ENCODE measurements at places on chromosomes 1 and 21.

GRCh38 chr1:185409345-185409744, 92.3 kb upstream of the IVNS1ABP start:
- no peak overlapping the region for H3K4me3 ChIP-seq
- no peaks in the 10 kb centered on the region for H3K27me3 ChIP-seq
- DNase-seq = no peak
- no peaks in the 10 kb centered on the region for H3K36me3 ChIP-seq
- H3K27ac ChIP-seq = no peak overlapping the region

GRCh38 chr1:237705462-237705861, 185.3 kb downstream of the ZP4 start:
- H3K27ac ChIP-seq = no peak overlapping the region
- H3K4me1 ChIP-seq = no peaks in the 10 kb centered on the region
- no peaks in the 10 kb centered on the region for H3K36me3 ChIP-seq
- no peak for DNase-seq
- no peak overlapping the region for H3K4me3 ChIP-seq

- no peaks in the 10 kb centered on the region for H3K4me1 ChIP-seq
- no peaks in the 10 kb centered on the region for H3K27me3 ChIP-seq
- no peak for DNase-seq
- H3K4me3 ChIP-seq = no peak overlapping the region
- H3K27ac ChIP-seq = no peak overlapping the region
These were observed 29.6 kb upstream of the AGL start for GRCh38 chr1:99820546-99820945.

DNA sequence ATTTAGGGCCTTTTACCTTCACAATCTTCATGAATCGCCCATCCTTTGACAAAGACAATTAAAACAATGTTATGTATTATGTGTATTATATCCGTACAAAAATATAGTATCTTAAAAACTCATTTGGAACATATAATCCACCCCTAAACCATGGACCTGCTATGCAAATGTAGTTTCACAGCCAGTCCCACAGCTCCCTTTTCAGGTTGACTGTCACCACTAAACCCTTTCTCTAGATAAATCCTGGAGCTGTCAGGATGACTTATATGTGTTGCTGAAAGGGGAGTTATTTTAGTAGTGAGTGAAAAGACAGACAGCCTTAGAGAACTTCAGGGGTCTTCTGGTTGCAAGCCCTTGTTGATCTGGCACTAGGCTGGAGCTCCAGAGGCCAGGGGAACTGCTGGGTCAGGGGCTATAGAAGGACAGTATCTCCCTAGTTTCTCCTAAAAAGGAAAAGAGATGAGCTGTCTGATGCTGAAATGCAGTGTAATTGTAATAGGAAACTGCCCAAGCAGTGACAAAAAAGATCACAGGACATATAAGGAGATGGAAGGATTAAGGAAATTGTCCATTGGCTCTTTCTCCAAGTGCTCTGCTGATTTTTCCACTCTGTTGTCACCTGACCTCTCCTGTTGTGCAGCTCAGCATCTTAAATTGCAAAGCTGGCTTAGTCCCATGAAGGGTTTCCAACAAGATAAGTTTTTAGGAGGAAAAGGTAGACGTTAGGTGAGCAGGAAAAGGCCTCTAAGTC, 127.7 kb downstream of the S1PR1 start:
- H3K27me3 ChIP-seq = no peaks in the 10 kb centered on the region
- DNase-seq = no peak
- no peaks in the 10 kb centered on the region for H3K36me3 ChIP-seq
- no peak overlapping the region for H3K27ac ChIP-seq

DNA sequence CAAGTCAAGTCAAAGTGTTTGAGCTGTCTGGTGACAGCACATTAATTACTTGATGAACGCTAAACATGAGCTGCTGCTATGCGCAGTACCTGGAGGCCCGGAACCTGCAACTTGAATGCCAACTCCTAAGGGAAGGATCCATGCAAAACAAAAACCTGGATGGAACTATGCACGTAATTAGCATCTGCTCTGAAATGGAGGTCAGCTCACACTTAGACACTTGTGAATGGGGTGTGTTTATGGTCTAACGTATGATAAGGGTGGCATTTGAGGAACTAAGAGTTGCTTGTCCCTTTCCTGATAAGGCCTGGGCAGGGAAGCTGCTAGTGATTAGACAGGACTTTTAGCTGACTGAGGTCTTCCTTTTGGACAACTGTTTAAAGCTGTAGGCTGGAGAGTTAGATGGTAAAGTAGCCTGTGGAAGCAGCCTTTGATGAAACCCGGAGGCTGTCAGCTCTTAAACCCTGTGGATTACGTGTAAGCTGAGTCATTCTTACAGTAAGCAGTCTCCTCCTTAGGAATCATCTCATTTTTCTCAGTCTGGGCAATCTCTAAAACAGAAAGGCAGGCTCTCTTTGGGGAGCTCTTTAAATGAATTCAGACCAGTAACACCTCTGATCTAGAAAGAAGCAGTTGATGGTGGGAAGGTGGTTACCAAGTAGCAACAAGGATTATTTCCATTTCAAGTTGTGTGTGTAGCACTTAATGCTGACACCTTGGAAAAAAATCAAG, 6.8 kb downstream of the TENT5C start:
- DNase-seq = no peak
- H3K27ac ChIP-seq = peak overlapping the region; percentile 49
- peaks cover 58% of the 10 kb centered on the region for H3K4me1 ChIP-seq
- H3K36me3 ChIP-seq = no peaks in the 10 kb centered on the region

GRCh38 chr1:9019896-9020295, 6.3 kb downstream of the SLC2A7 start:
- H3K27me3 ChIP-seq = no peaks in the 10 kb centered on the region
- no peaks in the 10 kb centered on the region for H3K36me3 ChIP-seq
- H3K27ac ChIP-seq = no peak overlapping the region

DNA sequence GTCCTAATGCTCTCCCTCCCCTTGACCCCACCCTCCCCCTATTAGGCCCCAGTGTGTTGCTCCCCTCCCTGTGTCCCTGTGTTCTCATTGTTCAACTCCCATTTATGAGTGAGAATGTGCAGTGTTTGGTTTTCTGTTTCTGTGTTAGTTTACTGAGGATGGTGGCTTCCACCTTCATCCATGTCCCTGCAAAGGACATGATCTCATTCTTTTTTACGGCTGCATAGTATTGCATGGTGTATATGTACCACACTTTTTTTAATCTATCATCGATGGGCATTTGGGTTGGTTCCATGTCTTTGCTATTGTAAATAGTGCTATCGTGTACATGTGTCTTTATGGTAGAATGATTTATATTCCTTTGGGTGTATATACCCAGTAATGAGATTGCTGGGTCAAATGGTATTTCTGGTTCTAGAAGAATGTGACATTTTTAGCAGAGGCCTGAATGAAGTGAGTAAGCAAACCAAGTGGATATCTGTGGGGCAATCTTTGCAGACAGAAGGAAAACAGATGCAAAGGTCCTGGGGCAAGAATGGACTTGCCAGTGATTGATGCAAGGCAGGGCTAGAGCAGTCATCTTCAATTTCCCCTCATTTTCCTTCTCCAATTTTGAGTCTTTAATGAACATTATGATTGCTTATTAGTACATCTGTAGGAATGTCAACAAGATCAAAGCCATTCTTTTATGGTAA, 50.2 kb downstream of the UBE4B start:
- no peak for DNase-seq
- no peaks in the 10 kb centered on the region for H3K27me3 ChIP-seq
- no peak overlapping the region for H3K27ac ChIP-seq
- no peaks in the 10 kb centered on the region for H3K36me3 ChIP-seq
- peaks cover 8% of the 10 kb centered on the region for H3K4me1 ChIP-seq

- no peaks in the 10 kb centered on the region for H3K27me3 ChIP-seq
- no peaks in the 10 kb centered on the region for H3K4me1 ChIP-seq
- no peak overlapping the region for H3K4me3 ChIP-seq
- no peak overlapping the region for H3K27ac ChIP-seq
These were observed 21.0 kb upstream of the IFFO2 start for GRCh38 chr1:18977428-18977827.

DNA sequence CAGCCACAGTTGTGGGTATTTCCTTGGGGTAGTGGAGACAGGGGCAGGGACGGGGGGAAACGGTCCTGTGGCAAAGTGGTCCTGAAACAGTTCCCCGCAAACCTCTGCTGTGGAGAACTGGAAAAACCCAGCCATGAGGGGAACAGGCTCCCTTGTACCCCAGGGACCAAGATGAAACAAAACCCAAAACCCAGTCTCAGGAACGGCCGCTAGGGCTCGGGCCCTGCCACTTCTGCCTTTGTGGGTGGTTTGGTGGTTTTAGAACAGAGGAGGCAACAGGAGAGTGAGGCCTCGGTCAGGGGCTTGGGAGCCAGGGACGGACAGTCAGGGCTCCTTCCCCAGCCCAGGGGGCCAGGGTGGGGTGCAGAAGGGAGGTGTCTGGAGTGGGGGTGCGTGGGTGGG, 24.8 kb upstream of the EDN2 start:
- no peak overlapping the region for H3K27ac ChIP-seq
- no peak overlapping the region for H3K4me3 ChIP-seq
- H3K4me1 ChIP-seq = no peaks in the 10 kb centered on the region
- H3K36me3 ChIP-seq = peaks cover 35% of the 10 kb centered on the region
- no peaks in the 10 kb centered on the region for H3K27me3 ChIP-seq

DNA sequence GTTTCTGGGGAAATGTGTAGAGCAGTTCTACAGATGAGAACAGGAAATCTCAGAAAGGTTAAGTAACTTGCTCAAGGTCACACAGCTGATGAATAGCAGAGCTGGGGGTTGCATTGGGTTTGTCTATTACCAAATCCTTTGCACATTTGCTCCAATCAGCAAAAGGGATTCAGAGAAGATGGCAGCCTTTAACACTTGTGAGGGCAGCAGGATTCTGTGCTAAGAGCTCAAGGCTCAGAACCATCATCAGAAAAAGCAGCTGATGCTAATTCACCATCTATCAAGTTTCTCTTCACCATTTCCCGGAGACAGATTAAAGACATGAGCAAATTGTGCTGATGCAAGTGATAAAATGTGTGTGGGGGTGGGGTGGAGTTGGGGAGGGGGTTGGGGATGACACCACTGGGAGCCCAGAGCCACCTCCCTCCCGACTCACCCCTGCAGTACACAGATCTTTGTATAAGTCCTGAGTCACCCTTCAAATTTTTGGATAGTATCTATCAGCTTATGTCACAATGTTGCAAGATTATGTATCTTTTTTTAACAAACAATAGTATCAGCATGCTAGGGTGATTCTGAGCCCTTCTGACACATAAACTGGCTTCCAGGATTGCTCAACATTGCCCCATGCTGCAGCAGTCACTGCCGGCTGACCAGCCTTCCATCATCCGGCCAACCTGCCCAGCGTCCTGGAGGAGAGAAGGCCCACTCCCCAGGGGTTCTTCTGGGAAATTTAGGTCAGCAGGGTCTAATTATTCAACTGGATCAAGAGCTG, 2.8 kb upstream of the SPSB1 start:
- H3K4me3 ChIP-seq = no peak overlapping the region
- peaks cover 11% of the 10 kb centered on the region for H3K4me1 ChIP-seq
- H3K27me3 ChIP-seq = no peaks in the 10 kb centered on the region
- no peak for DNase-seq
- no peaks in the 10 kb centered on the region for H3K36me3 ChIP-seq
- H3K27ac ChIP-seq = peak overlapping the region; percentile 36

DNA sequence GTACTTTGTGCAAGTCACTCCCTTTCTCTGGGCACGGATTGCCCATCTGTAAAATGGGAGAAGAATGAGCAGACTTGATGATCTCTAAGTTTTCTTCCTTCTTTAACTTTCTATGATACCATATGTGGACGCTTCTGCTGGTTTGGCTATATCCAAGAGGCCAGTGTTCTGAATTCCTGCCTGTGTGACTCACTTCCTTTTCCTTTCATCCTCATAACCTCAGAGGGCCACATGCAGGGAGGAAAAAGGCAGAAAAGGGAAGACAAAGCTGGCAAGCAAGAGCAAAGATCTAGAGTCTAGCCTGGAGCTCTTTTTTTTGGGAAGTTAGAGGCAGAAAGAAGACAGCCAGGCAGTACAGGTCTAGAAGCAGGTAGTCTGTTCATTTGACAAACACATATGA, 151.2 kb downstream of the OMA1 start:
- no peak for DNase-seq
- H3K27ac ChIP-seq = no peak overlapping the region
- H3K36me3 ChIP-seq = no peaks in the 10 kb centered on the region
- H3K4me3 ChIP-seq = no peak overlapping the region
- no peaks in the 10 kb centered on the region for H3K27me3 ChIP-seq

GRCh38 chr1:66925558-66925910, 744 bp downstream of the MIER1 start:
- peaks cover 56% of the 10 kb centered on the region for H3K4me1 ChIP-seq
- no peak for DNase-seq
- H3K4me3 ChIP-seq = peak overlapping the region; percentile 63
- H3K27ac ChIP-seq = peak overlapping the region; percentile 99

DNA sequence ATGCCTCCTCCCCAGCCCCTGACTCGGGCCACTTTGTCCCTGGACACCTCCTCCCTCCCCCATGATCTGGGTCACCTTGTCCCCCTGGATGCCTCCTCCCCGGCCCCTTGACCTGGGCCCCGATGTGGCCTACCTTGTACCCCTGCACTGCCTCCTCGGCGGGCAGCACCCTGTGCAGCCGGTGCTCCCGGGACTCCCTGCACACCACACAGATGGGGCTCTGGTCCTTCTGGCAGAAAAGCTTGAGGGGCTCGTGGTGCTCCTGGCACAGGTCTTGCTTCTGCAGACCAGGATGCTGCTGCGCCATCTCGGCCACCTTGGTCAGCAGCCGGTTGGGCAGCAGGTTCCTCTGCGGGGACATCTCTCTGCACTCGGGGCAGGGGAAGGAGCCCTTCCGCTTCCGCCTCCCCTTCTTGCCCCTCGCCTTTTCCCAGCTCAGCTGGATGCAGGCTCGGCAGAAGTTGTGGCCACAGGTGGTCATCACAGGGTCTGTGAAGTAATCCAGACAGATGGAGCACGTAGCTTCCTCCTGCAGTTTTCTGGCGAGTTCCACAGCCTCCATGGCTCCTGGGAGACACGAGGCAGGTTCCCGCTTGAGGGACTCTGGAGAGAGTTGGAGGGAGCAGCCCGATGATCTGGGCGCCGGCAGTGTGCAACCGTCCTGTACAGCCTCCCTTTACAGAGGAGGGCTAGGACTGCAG, 2.0 kb downstream of the TRIM17 start:
- no peak for DNase-seq
- peaks cover 56% of the 10 kb centered on the region for H3K27me3 ChIP-seq
- peaks cover 18% of the 10 kb centered on the region for H3K4me1 ChIP-seq
- no peak overlapping the region for H3K27ac ChIP-seq
- H3K36me3 ChIP-seq = peaks cover 12% of the 10 kb centered on the region
- H3K4me3 ChIP-seq = no peak overlapping the region

- peaks cover 20% of the 10 kb centered on the region for H3K4me1 ChIP-seq
- peaks cover 4% of the 10 kb centered on the region for H3K27me3 ChIP-seq
- no peak for DNase-seq
These were observed 46.0 kb upstream of the CNTN2 start for GRCh38 chr1:204996981-204997380.

- no peak for DNase-seq
- H3K4me1 ChIP-seq = no peaks in the 10 kb centered on the region
- no peak overlapping the region for H3K4me3 ChIP-seq
- H3K27ac ChIP-seq = no peak overlapping the region
These were observed 41.7 kb downstream of the COL24A1 start for GRCh38 chr1:86114816-86115400.

- H3K4me3 ChIP-seq = no peak overlapping the region
- no peak for DNase-seq
- peaks cover 22% of the 10 kb centered on the region for H3K4me1 ChIP-seq
- no peak overlapping the region for H3K27ac ChIP-seq
- H3K36me3 ChIP-seq = no peaks in the 10 kb centered on the region
These were observed 53.4 kb downstream of the GALNT2 start for GRCh38 chr1:230120289-230120920.

- H3K4me3 ChIP-seq = no peak overlapping the region
- no peak overlapping the region for H3K27ac ChIP-seq
- H3K36me3 ChIP-seq = no peaks in the 10 kb centered on the region
- DNase-seq = no peak
- no peaks in the 10 kb centered on the region for H3K27me3 ChIP-seq
- no peaks in the 10 kb centered on the region for H3K4me1 ChIP-seq
These were observed 52.7 kb upstream of the GRHL3 start for GRCh38 chr1:24266398-24266941.

All from left lung (tissue), 14 donors.